ENCODE measurements at places on chromosomes 3 and 15.

DNA sequence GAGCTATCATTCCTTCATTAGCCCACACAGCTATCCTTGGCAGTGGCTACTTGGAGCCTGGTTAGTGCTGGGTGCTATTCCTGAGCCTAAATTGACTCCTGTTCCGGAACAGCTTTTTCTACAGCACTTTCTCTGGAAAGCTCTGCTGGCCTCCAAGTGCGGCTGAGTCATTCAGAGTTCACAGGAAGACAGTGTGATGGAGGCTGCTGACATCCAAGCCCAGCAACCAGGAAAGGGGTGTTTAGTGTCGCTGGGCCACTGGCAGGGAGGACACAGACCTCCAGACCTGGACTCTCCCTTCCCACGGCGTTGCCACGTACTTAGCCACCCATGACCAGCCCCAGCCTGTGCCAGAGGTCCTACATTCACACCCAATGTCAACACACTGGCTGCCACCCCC, 28.7 kb downstream of the CACNA2D2 start:
- DNase-seq: no peak

DNA sequence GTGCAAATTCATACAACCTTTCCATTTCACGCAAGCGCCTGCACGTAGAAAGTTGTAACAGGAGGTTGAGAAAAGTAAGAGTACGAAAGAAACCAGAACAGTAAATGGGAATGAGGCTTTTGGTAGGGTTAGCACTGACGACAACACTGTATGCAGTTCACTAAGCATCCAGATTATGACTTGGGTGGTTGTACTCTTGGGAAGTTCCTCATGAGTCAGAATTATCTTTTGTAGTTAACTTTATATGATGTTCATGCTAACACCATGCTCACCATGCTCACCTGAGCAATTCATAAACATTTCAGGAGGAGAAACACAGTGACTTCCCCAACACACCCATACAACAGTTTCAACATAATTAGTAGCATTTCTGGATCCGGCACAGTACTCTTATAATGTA, 3.0 kb upstream of the LPP start:
- no peak for DNase-seq

- no peak for DNase-seq
Observed at GRCh38 chr3:48423241-48423882, 6.5 kb downstream of the PLXNB1 start.

DNA sequence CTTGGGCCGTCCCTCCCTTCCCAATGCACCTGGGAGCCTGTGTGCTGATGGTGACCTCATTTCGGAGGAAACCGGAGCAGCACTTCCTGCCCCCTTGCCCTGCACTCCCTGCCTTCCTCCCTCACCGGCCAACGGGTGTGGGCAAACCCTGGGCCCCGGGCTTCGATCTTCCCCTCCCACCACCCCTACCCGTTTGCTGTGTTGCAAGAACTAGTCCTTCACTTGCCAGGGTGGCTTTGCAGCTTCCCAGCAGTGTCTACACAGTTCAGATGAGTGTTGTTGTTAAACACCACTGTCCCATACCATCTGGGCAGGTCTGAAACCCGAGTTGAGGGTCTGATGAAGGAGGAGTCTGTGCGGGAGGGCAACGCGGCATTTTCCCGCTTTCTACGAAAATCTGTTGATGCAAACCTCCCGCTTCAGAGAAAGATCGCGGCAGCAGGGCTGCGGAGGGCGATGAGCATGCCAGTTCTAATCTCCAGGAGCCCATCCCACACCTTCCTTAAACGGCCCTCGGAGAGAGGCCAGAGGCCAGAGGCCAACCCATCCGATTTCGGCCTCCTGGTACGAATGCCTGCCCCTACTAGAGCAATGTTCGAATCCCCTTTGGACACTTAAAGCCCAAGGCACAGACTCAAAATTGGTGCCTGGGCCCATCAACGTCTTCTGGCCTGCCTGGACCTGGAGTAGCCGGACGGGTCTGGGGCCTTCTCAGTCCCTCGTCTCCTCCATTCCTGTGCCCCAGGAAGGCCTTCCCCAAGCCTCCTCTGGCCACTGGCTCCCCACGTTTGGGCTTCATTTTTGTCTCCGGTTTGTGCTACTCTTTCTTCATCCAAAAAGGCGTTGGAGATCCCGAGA, 35.7 kb upstream of the POLG start:
- DNase-seq: no peak

DNA sequence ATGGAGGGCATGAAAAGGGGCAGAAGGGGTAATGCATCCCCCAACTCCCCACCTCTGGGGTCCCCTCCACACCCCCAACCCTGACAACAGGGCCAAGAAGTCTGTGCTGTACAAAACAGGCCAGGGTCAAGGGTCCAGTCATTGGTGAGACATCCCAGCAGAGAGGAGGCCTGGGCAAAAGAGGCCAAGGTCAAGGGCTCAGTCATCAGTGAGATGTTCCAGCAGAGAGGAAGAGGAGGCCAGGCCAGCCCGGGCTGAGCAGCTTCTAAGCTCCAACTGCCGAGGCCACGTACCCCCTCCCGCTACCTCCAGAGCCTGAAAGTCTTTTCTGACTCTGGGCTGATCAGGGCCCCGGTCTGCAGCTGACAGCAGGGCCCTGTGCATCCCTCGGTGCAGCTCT, 52.4 kb downstream of the LHFPL4 start:
- DNase-seq: no peak

DNA sequence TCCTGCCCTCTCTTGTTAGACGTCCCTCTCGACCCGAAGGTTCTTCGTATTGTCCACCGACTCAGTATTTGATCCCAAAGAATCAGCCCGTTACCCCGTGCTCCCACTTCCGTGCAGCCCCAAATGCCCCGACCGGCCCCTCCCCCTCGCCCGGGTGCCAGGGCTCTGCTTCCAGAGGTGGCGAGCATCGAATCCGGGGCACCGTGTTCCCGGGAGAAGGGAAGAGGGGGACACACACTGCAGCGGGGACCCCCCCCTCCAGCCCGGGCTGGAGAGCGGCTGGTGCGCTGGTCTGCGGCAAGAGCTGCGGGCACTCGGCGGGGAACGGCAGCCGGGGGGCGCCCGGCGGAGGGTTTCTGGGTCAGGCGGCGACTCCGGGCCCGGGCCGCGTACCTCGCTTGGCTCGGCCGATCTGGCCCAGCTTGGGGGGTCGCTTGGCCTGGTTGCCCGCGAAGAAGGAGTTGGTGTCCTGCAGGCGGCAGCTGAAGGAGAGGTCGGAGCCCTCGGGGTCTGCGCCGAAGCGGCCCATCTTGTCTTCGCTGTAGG, 556 bp downstream of the CAMK2N2 start:
- DNase-seq: peak; percentile 39

All from SK-N-DZ (cell line).